Stimulated activated CD4-positive, alpha-beta T cell treated with anti-CD3 and anti-CD28 coated beads, TNF-alpha, amount 100 ng/mL, for 4 hours (primary cell): ENCODE measurements at places on chromosomes 5 and 9.

GRCh38 chr5:84830265-84830664, 445.6 kb upstream of the EDIL3 start:
- DNase-seq: no peak

- DNase-seq: no peak
These were observed 1032.8 kb upstream of the DMAC1 start for GRCh38 chr9:8832386-8832785.

DNA sequence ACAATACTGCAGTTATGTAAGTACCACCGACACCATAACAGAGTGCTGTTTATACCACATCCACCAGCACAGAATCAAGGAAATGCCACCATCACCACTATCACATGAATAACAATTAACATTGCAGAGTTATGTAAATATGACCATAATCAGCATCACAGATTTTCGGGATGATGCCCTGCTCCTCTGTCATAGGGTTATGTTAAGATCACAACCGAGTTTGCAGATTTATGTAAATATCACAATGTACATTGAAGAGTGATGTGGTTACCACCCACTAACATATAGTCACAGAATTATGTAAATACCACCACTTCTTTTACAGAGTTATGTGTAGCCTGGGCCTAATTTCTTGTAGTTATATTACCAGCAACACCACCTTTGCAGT, 61.8 kb downstream of the SHC3 start:
- DNase-seq: no peak

DNA sequence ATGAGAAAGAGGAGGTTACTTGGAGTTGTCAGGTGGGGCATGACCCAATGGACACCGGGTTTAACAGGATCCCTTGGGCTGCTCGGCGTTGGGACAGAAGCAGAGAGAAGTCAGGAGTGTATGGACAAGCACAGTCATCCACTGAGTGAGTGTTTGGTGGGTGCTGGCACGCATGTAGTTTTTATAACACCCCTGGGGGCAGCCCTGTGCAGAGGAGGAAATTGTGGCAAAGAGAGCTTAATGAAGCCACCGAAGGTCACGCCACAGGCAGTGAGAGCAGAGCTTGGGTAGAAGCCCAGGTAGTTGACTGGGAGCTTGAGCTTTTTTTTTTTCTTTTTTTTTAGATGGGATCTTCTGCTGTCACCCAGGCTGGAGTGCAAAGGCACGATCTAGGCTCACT, 43.2 kb upstream of the IER5L start:
- DNase-seq: no peak

- DNase-seq: no peak
These were observed 18.7 kb downstream of the XRCC4 start for GRCh38 chr5:83095957-83096539.

DNA sequence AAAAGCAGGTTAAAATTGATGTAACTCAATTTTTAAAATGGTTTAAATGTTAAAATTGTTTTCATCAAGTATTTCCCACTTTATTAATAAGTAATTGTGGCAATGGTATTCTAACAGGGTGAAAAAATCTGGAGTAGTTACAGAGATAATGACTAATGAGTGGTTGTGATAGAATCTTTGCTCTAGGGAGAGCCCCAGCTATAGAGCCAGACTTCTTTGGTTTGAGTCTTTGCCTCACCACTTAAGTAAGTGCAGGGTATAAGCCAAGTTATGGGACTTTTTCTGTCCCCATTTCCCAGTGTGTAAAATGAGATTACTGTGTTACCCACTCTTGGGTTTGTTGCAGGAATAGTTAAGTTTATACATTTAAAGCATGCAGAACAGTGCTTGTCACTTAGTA, 158.1 kb downstream of the FER start:
- no peak for DNase-seq
